ENCODE measurements at places on chromosomes 13 and 19.
A peak's percentile ranks its signal among the peaks of the same experiment; 100 is the strongest.

GRCh38 chr13:37059848-37060192 lies 332 bp upstream of the SUPT20H start:
- no peak for DNase-seq

- DNase-seq: no peak
These were observed 1608.8 kb downstream of the OLFM4 start for GRCh38 chr13:54637366-54637765.

GRCh38 chr13:27797228-27797624 lies 4.9 kb downstream of the GSX1 start:
- DNase-seq: no peak

- no peak for DNase-seq
These were observed 38.0 kb upstream of the ALOX5AP start for GRCh38 chr13:30697177-30697953.

- peak; percentile 31 for DNase-seq
These were observed 533 bp downstream of the ZNF544 start for GRCh38 chr19:58229255-58229639.

GRCh38 chr13:36275190-36276002 lies 22.2 kb downstream of the CCDC169 start:
- DNase-seq: no peak
